NCI-H2081 treated with DMSO at 0.1 percent for 48 hours (cell line): ENCODE measurements at places on chromosomes 16 and 17.

- no peak for DNase-seq
Observed at GRCh38 chr17:68700421-68700820, 99.3 kb upstream of the FAM20A start.

DNA sequence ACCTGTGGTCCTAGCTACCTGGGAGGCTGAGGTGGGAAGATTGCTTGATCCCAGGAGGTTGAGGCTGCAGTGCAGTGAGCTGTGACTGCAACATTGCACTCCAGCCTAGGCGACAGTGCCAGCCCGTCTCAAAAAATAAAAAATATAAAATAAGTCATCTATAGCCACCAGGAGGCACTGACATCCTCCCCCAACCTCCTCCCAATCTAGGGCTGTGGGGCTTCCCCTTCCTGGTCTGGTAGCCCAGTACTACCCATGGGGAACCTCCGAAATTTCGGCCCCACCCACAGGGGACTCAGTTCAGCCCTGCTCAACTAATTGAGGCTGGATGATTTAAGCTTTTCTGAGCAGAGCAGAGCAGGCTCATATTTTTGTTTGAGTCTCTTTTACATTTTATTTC lies 3.2 kb downstream of the ZSCAN10 start:
- no peak for DNase-seq

DNA sequence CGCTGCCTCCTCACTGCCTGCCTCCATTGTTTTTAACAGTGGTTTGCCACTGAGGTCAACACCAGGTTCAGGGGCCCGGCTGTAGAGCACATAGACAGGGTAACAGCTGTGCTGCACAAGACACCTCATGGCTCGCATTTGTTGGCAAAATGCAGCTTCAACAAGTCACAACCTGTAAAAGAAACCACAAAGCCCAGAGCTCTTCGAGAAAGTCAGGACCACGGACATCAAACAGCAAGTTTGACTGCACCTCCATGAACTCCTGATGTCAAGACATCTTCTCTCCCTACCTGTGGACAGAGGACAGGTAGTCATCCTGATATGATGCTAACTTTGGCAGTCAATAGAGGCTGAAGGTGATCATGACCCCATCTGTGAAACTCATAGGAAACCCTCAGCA lies 142.4 kb upstream of the SOX9 start:
- DNase-seq = no peak

- DNase-seq = no peak
Observed at GRCh38 chr16:19118938-19119431, 5.2 kb downstream of the ITPRIPL2 start.

DNA sequence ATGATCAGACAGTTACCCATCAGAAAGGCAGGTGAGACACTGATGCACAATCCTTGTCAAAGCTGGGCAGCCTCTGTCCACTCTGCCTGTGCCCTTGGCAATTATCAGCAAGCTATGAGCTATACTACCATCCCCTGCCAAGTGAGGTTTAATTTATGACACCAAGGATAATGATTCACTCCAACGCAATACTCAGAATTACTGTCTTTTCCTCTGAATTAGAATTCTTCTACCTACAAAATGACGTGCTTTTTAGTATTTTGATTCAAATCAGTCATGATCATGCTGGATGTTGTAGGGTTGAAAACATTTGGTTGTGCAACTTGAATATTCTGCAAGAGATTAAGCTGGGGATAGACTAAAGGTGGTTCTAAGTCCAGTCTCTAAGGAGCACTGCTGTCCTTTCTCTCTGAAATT lies 116.8 kb upstream of the SOX9 start:
- no peak for DNase-seq

DNA sequence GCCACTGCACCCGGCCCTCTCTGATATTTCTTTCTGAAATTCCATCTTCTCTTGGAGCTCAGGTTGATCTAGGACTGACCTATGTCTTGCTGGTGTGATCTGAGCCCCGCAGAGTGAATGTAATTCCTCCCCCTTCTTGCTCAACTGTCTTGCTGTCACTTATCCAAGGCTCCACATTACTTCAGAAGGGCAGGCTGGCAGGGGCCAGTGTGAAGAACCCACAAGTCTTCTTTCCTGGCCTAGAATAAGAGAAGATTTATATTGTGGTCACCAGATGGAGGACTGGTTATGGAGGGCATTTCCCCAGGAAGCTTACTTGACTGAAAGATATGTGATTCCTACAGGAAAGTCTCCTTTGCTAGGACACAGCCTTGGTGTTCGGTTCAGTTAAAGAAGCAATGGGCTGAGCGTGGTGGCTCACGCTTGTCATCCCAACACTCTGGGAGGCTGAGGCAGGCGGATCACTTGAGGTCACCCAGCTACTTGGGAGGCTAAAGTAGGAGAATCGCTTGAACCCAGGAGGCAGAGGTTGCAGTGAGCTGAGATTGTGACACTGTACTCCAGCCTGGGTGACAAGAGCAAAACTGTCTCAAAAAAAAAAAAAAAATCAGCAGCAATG lies 13.4 kb downstream of the ITGAL start:
- no peak for DNase-seq

DNA sequence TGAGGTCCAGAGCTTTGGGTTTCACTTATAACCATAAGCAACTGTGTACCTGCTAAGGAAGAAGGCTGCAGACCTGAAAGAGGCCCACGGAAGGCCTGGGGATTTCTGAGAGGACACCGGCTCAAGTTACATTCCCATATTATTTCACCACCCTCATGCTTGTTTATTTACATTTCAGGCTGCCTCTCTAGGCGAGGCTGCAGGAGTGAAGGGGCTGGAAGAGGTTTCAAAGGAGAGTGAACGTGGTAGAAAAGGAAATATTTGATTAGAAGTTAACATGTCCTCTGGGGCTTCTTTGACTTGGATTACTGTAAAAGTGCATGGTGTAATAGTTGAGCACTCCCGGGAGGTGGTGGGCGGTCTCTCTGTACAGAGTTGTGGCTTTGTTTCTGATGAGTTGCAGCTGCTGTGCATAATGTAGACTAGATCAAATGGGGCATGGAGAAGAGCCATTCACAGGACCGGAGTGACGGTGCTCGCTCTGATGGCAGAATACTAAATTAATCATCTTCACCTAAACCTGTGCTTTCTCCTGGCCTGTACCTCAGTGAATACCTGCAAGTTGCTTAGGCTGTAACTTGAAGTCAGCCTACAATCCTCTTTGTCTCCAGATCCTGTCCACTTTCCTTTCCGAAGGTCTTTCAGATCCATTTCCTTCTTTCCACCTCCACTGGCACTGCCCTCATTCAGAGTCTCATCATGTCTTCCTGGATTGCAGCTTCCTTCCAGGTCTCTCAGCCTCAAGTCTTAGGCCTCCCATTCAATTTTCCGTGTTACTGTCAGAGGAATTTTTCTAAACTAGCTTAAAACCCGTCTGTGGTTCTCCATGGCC lies 1.9 kb upstream of the CPD start:
- DNase-seq = no peak

GRCh38 chr16:11797957-11798299 lies 870 bp upstream of the ZC3H7A start:
- DNase-seq = no peak
